Uterus (tissue), 4 donors: ENCODE measurements at places on chromosomes 7 and 10. TPM values are rescaled to one million over a fixed set of nuclear protein-coding genes. Genes with fewer than 3 reads are reported as not detected.

Gene IDI2
- total RNA-seq, result not detected

DNA sequence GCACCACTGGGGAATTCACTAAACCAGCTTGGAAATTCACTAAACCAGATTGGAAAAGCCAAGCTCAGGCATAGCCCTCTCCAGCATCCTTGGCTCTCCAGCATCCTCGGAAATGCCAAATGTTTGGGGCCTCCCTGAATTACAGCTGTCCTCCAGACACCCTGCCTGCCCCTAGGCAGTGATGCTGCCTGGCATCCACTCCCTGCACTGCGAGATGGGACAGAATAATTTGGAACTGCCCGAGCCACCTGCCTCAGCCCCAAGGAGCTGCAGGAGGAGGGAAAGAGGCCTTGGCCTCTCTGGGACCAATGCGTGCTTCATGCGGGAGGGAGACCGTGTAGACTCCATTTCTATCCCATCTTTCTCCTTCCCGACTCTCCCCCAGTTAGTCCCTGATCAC is 64.3 kb downstream of the INSIG1 start:
- DNase-seq, result no peak

- DNase-seq, result peak; percentile 42
Observed at GRCh38 chr10:29646960-29647461, 12.2 kb upstream of the SVIL start.

- no peak for DNase-seq
Observed at GRCh38 chr10:45505311-45505710, 131.3 kb downstream of the ALOX5 start.

Gene MSMB
- not detected for total RNA-seq

DNA sequence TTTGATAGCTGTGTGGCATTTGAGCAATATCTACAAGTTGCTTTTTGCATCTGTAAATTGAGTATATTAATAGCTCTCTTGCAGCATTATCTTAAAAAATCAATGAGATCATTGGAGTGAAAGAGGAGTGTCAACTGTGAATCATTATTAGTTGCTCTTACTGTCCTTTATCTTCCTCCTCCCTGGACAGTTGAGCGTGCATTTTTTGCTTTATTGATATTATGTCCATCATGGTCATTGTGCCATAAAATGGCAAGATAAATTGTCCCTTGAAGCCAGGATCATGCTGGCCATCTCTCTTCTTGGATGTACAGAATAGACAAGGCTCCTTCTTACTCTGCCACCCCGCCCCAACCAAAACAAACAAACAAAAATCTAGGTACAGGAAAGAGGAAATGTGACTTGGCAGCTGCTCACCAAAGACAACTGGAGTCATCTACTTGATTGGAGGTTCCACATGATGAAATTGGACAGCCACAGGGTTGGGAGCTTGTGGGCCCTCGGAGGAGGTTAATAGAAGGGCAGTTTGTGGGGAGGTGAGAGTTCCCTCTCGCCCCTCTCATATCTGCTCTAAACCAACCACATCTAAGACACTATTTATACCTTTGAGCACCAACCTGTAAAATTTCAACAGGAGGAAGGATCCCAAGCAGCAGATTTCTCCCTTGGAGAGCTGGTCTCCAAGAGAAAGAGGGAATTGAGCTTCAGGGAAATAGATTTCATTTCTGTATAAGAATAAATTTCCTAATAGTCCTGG is 252.7 kb downstream of the SKIDA1 start:
- DNase-seq, result no peak

Gene LRRN3
- 18.5 TPM for total RNA-seq

Gene RPEL1
- not detected for total RNA-seq

Gene CDH23
- total RNA-seq, result 56.2 TPM

- peak; percentile 27 for DNase-seq
Observed at GRCh38 chr10:5283305-5284158, 81.2 kb upstream of the UCN3 start.

GRCh38 chr7:47181746-47182361 is 400.1 kb downstream of the TNS3 start:
- no peak for DNase-seq

DNA sequence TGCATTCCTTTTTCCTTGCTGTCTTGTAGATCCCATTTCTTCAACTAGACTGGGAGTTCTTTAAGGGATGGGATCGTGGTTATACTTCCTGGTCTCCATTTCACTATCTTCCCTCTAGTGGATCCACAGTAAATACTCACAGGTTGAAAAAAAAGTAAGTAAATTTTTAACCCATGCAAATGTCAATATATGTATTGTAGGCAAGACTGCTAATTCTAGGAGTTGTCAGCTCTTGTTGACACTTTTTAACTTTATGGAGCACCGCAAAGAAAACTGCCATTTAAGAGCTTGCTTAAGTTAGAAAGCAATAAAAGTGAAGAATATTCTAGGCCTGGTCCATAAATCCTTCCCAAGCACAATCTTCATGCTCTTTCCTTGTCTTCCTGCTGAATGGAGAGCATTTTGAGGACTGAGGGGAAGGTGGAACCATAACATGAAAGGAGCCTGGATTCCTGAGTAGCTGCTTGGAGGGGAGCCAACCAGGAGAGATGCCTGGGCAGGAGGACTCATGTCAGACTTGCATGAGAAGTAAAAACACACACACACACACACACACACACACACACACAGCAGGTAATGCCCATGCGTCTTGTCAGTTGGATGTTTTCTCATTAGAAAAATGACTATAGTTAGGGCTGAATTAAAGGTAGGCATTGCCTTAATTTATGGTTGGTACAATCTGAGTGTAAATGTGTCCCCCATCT is 32.2 kb downstream of the VWA2 start:
- no peak for DNase-seq

Gene SGCE
- total RNA-seq, result 118 TPM

Gene ICA1
- total RNA-seq, result 3.5 TPM

- no peak for DNase-seq
Observed at GRCh38 chr7:133698127-133698526, 429.0 kb upstream of the LRGUK start.

GRCh38 chr10:34766811-34767494 is 48.1 kb downstream of the PARD3 start:
- DNase-seq, result no peak

- DNase-seq, result no peak
Observed at GRCh38 chr10:95698415-95698814, 4.7 kb upstream of the TCTN3 start.

- no peak for DNase-seq
Observed at GRCh38 chr7:132541656-132542055, 34.6 kb downstream of the PLXNA4 start.

- DNase-seq, result no peak
Observed at GRCh38 chr7:120981888-120982615, 6.5 kb upstream of the CPED1 start.

Gene FAM25G
- not detected for total RNA-seq
